ENCODE measurements at places on chromosomes 16 and 17.

DNA sequence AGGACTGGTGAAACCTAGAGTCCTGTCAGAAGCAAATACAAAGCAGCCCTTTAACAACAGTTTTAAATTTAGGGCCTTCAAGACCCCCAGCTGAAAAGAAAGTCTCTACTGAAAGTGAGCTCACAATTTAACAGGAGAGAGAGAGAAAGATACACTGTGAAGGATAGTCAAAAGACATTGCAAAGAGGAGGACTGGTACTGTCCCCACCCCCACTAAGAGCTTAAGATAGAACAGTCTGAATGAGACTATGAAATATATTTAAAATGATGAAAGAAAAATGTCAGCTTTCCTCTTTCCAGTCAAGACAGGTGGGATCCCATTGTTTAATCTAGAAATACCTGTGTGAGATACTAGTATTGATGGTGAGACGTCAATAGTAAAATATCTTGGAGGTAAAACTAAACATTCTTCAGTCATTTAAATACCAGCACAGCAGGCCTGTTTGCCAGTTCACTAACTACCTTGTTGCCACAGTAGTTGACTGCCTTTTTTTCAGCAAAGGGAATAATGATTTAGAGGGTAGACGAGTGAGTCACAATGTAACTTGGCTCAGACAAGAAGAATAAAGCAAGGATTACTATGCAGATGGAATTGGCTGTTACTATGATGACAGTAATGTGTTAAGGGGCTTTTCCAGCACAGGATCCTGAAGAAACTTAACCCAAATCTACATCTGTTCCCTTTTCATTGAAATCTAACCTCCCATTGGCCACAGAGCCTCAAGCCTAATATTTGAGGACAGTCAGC is 47.2 kb upstream of the RASL10B start:
- DNase-seq: no peak

- DNase-seq: no peak
Observed at GRCh38 chr17:44065668-44066203, 735 bp downstream of the LSM12 start.

DNA sequence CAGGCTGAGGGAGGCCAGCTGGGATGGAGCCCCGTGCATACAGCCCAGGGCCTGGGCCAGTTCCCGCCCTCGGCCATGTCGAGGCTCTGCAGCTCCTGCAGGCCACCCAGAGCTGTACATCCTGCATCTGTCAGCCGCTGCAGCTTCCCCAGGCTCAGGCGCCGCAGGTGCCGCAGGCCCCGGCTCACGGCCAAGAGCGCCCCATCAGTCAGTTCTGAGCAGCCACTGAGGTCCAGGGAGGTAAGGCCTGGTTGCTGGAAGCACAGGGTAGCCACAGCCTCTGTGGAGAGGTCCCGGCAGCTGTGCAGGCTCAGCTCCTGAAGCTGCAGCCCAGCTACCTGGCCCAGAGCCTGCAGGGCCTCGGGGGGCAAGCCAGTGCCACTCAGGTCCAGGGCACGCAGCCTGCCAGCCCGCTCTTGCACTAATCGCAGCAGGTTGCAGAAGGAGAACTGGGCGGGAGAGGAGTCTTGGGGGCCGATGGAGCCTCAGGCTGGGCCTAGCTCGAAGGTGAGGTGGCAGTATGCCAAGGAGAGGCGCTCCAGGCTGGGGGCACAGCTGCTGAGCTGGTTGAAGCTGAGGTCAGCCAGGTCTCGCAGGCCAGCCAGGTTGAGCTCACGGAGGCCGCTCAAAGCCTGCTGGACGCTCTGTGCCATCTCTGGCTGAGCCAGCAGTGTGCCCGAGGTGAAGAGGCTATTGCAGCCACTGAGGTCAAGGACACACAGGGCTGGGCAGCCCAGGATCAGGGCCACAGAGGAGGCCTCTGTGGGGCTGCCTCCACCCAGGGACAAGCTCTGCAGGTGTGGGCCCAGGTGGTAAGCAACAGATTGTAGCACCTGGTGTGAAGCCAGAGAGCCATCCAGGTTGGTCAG is 11.4 kb downstream of the ELMO3 start:
- DNase-seq: no peak

DNA sequence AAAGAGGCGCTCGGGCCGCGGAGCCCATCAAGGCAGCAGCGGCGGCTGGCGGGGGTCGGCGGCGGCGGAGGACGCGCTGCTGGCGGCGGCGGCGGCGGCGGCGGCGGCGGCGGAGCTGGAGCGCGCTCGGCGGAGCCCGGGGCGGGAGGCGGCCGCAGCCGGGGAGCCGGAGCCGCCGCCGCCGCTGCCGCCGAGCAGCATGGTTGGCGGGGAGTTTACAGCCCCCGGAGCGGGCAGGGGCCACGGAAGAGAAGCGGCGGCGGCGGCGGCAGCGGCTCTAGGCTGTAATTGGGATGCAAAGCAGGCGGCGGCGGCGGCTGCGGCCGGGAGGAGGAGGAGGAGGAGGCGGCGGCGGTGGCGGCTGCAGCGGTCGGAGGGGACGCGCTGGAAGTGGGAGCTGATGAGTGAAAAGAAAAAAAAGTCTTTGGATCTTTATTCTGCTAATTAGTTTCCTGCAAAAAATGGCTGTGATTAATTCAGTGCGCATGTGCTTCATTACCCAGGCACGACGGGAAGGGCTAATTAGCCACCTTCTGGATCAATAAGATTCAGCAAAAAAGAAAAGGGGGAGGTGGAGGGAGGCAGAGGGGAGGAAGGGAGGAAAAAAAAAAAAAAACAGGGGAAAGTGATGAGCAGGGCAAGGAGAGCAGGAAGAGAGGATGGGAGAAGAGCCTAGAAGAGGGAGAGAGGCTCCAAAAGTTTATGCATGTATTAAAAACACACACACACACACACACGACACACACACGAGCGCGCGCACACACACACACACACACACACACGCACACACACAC is 10.9 kb upstream of the ZFHX3 start:
- no peak for DNase-seq

GRCh38 chr17:27153005-27153404 is 140.9 kb upstream of the WSB1 start:
- DNase-seq: no peak

- no peak for DNase-seq
Observed at GRCh38 chr17:36949461-36949927, 740 bp downstream of the AATF start.

GRCh38 chr17:62720126-62720850 is 87.8 kb downstream of the MARCHF10 start:
- no peak for DNase-seq

GRCh38 chr17:1852327-1852726 is 22.5 kb downstream of the RPA1 start:
- DNase-seq: no peak

DNA sequence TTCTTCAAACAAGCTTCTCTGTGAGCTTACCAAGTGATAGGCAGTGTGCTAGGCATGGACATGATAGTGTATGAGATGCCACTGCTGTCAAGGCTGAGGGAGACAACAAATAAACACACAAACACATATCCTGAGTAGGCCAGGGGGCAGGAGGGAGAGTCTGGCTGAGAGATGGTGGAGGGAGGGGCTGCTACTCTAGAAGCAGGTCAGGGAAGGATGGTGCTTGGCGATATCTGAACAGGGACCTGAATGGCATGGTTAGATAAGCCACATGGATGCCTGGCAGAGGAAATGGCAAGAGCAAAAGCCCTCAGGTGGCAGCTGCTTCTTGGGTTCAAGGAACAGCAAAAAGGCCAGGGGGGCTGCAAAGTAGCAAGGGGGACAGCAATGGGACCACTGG is 8.6 kb upstream of the CHST6 start:
- DNase-seq: no peak

- DNase-seq: no peak
Observed at GRCh38 chr17:9057310-9057709, 36.0 kb downstream of the NTN1 start.

- DNase-seq: no peak
Observed at GRCh38 chr17:8740486-8740885, 4.2 kb downstream of the CCDC42 start.

DNA sequence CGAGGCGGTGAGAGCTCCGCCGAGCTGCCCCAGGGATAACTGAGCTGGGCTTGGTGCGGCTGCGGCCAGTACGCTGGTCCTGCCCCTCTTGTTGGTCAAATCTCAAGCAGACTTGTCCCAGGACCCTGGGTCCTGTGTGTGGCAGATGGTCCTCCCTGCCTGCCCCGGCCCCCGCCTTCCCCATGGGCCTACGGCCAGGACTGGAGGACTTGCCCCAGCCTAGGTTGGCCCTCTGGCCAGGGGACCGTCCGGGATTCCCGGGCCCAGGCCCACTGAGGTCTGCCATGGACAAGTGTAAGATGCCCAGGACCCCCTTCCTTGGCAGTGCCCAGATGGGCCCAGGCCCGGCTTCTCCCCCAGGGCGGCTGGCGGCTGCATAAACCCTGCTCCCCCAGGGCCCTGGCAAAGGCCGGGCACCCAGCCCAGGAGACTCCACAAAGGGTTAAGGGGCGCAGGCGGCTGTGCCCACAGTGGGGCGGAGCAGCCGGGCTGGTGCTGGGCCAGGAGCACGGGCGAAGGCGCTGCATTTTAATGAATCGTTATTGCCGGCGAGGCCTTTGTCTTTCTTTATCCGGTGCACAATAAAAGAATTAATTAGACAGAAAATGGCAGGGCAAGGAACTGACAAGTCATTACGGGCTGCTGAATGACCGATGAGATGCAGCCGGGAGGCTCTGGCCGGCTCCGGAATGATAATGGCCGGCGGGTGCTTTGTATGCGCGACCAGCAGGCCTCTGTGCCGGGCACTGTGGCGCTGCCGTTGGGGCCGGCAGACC is 9.1 kb downstream of the SOX8 start:
- no peak for DNase-seq

- no peak for DNase-seq
Observed at GRCh38 chr16:25747160-25747758, 55.5 kb downstream of the HS3ST4 start.

DNA sequence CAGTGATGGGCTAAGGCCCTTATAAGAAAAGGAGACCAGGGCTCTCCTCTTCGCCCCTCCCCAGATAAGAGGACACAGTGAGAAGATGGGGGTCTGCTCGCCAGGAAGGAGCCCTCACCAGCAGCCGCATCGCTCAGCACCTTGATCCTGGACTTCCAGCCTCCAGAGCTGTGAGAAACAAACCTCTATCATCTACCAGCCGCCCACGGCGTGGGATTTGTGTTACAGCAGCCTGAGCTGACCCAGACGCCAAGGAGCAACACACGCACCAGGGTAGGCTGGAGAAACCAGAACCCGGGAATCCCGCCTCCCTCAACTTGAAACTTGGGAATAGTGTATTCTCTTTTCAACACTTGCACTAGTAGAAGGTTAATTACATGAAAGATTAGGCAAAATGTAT is 4.2 kb upstream of the ZG16B start:
- peak; percentile 27 for DNase-seq

- DNase-seq: no peak
Observed at GRCh38 chr17:81808778-81809555, 5.0 kb downstream of the GCGR start.

GRCh38 chr17:9432134-9432885 is 143.3 kb downstream of the STX8 start:
- DNase-seq: no peak

GRCh38 chr16:67651039-67651438 is 6.1 kb downstream of the CARMIL2 start:
- no peak for DNase-seq

GRCh38 chr16:46757339-46758050 is 9.4 kb upstream of the MYLK3 start:
- DNase-seq: no peak

DNA sequence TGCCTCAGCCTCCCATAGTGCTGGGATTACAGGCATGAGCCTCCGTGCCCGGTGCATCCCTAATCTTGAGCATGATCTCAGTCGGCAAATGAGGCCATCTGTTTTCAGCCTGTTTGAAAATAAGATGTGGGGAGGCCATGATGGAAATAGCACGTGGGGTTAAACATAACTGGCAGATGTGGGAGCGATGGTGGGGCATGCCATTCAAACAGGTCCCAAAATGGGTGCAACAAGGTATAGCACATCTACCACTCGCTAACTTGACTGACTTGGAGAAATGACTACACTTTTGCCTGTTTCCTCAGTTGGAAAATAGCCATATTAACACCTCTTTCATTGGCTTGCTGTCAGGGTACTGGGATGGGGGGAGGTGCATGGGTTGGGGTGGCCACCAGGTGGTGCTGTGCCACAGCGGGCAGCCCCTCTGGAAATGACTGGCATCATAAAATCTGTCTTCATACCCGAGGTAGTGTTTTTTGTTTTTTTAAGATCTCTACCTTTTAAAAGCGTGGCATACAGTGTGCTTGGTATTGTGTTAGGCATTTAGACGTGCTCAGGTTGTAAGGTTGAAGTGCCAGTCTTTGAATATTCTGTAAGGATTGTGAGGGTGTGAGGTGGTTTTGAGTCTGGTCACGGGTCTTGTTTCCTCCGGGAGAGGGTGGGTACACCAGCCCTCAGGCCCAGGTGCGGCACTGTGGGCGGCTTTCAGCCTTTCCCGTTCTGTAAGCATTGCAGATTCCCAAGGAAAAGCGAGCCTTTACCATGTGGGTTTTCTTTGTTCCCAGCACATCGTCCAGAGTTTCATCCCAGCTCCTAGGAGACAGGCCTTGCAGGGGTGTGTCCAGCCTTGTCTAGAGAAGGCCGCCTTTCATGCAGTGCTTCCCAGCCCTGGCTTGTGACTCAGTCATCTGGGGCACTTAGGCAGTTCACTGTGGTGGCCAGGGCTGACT is 2.9 kb upstream of the TTYH2 start:
- peak; percentile 53 for DNase-seq

DNA sequence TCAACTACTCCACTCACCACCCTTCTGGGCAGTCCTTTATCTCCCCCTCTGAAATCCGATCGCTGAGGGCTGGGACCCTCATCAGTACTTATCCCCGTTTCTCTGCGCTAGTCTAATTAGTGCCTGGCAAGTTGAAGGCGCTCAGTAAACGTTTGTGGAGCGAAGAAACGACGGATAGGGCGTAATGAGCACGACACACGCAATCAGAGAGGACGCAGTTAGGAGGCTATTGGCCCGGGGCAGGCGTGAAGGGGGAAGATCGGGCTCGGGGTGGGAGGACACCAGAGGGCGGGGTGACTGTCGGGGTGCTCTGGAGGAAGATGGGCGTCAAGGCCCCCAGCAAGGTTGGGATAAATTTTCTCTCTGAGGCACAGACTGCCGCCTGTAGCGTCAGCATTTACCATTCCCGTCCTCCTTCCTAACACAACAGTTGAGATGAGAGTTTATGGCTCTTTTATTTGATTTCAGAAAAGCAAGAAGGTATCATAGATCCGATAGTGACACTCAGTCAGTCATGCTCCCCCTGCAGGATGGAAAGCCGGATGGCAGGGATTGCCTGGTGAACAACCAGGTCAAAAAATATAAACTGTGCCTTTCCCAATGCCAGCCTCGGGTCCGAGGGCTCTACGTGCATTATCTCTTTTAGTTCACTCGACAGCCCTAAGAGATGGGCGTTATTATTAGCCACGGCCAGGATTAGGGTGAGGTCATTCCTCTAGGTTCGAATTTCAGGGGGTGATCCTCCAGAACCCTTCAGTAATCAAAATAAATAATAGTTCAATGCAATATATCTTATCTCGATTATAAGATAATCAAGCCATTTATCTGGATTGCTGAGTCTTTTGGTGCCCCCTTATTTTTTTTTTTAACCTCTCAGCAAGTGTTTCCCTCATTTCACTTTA is 9.5 kb upstream of the ARL4D start:
- peak; percentile 86 for DNase-seq

DNA sequence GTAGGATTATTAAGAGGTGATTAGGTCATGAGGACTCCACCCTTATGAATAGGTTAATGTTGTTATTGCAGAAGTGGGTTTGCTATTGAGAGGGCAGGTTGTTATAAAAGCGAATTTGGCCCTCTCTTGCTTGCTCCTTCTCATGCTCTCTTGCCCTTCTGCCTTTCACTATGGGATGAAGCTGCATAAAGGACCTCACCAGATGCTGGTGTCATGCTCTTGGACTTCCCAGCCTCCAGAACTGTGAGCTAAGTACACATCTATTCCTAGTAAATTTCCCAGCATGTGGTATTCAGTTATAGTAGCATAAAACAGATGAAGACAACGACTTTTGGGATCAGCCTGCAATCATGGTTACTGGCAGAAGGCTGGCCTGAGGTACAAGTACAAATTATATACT is 41.4 kb upstream of the FBXO47 start:
- no peak for DNase-seq
